ENCODE measurements at places on chromosomes 16 and 17.

DNA sequence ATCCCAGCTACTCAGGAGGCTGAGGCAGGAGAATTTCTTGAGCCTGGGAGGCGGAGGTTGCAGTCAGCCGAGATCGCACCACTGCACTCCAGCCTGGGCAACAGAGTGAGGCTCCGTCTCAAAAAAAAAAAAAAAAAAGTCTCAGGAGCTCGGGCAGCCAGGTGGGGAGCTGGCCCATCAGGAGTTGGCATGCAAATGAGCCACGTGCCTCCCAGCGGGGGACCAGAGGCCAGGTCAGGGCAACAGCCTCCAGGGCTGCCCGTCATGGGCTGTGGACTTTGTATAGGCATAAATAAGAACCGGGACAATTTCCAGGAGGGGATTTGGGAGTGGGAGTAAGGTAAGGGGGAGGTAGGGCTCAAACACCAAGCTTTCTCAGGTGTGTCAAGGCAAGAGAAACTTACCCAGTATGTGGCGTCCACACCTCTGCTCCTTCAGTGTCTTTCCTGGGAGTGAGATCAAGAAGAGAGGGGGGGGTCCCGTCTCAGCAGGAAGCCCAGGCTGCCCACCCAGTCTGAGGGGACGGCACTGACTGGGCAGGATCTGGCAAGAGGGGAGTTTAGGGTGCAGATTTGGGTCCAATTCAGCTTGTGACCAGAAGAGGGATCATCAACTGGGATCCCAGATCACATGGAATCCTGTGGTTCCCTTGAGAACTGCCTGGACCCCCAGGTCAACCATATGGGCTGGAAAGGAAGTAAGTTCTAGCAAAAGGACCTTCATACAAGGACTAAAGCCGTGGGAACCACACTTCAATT lies 22.3 kb upstream of the G6PC1 start:
- H3K27ac ChIP-seq = no peak overlapping the region
- H3K27me3 ChIP-seq = no peaks in the 10 kb centered on the region
- DNase-seq = no peak

DNA sequence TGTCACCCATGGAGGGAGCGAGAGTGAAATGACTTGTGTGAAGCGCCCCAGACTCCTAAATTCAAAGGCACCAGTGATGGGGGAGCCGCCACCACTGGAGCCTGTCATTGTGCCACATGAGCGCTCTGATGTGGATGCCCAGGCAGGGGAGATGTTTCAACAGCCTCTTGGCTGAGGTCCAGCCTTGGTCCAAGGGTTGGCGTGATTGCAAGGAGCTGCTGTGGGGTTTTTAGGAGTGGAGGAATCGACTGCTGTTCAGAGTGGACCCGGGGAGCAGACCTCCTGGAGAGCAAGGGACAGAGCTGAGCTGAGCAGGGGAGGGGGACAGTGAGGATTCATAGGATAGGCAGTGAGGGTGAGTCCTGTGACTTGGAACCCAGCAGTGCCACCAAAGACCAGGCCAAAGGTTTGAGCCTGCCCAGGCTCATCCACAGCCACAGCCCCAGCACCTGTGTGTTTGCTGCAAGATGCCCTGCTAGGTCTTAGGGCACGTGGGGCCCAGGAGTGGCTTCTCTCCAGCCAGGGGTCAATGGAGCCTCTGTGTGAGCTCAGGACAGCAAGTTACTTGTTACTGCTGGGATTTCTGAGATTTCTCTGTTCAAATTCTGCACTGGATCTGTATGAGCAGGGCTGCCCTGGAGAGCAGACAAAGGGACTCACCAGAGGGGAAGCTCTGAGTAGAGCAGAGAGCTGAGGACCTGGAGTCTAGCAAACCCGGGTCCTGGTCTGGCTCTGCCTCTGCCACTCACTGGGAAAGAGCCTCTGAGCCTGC lies 20.3 kb downstream of the RHBDL3 start:
- DNase-seq = no peak
- H3K4me1 ChIP-seq = no peaks in the 10 kb centered on the region
- no peaks in the 10 kb centered on the region for H3K27me3 ChIP-seq
- no peak overlapping the region for H3K27ac ChIP-seq
- H3K4me3 ChIP-seq = no peak overlapping the region

DNA sequence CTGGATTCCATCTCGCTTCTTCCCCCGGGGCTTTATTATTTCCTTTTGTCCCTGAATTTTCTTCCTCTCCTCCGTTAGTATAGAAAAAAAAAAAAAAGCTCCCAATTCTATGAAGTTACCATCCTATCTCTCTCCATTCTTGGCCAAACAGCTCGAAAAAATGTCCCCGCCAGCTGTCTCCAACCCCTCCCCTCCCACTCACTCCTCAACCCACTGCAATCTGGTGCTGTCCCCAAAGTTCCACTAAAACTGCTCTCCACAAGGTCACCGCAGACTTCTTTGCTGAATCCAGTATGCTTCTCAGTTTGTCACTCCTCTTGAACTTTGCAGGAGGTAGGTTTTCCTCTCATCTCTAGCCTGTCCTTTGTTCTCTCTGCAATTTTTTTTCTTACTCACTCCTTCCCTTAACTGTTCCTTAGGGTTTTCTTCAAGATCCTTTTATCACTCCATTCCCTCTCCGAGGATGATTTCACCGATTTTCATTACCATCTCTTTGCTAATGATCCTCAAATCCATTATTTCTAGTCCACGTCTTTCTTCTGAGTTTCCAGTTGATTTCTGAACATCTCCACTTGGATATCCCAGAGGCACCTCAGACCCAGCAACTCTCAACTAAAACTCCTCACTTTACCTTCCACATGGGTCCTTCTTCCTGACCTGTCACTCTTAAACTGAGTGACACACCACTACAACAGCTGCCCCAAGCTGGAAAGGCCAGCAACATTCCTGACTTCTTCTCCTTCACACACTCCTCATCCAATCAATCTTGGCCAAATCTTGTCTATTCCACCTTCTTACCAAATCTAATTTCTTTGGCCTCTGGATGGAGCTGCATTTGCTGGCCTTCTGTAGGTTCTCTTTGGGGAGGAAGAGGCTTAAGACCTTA lies 1.5 kb upstream of the SUMO2 start:
- peak overlapping the region; percentile 85 for H3K27ac ChIP-seq
- H3K27me3 ChIP-seq = no peaks in the 10 kb centered on the region
- no peak for DNase-seq
- H3K4me1 ChIP-seq = peaks cover 33% of the 10 kb centered on the region

- peaks cover 24% of the 10 kb centered on the region for H3K36me3 ChIP-seq
- no peaks in the 10 kb centered on the region for H3K4me1 ChIP-seq
- no peak for DNase-seq
Measured at GRCh38 chr16:67730326-67730725, 11.2 kb upstream of the GFOD2 start.

DNA sequence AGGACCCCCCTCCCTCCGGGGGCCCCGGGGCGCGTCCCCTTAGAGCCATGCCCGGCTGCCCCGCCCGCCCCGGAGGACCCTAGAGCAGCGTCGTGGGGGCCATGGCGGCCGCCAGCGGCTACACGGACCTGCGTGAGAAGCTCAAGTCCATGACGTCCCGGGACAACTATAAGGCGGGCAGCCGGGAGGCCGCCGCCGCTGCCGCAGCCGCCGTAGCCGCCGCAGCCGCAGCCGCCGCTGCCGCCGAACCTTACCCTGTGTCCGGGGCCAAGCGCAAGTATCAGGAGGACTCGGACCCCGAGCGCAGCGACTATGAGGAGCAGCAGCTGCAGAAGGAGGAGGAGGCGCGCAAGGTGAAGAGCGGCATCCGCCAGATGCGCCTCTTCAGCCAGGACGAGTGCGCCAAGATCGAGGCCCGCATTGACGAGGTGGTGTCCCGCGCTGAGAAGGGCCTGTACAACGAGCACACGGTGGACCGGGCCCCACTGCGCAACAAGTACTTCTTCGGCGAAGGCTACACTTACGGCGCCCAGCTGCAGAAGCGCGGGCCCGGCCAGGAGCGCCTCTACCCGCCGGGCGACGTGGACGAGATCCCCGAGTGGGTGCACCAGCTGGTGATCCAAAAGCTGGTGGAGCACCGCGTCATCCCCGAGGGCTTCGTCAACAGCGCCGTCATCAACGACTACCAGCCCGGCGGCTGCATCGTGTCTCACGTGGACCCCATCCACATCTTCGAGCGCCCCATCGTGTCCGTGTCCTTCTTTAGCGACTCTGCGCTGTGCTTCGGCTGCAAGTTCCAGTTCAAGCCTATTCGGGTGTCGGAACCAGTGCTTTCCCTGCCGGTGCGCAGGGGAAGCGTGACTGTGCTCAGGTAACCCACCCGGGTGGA lies 759 bp downstream of the ALKBH5 start:
- peaks cover 55% of the 10 kb centered on the region for H3K4me1 ChIP-seq
- peaks cover 7% of the 10 kb centered on the region for H3K36me3 ChIP-seq
- no peaks in the 10 kb centered on the region for H3K27me3 ChIP-seq

DNA sequence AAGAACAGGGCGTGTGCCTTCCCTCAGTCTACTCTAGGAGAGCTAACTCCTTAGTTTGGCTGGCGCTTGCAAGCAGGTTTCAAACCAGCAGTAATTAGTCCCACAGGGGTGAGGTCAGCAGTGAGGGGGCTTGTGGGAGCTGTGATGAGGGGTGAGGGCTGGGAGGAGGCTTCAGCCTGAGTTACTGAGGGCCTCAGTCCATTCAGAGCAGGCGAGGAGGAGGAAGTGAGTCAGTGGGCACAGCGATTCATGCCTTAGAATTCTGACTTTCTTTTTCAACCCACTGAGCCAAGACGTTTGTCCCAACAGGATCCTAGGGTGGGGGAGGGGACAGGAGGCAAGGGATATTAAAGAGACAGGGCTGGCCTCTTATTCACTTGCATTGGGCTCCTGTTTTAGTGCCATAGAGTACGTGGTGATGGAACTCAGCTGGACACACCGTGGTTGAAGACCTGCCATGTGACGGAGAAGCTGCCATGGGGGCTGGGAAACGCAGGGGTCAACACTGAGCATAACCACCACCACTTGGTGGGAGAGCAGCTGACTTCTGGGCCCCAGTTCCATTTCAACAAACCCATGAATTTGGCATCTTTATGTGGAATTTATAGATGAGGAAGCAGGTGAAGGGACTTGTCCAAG lies 8.3 kb upstream of the ITGA3 start:
- DNase-seq = no peak
- no peak overlapping the region for H3K4me3 ChIP-seq

DNA sequence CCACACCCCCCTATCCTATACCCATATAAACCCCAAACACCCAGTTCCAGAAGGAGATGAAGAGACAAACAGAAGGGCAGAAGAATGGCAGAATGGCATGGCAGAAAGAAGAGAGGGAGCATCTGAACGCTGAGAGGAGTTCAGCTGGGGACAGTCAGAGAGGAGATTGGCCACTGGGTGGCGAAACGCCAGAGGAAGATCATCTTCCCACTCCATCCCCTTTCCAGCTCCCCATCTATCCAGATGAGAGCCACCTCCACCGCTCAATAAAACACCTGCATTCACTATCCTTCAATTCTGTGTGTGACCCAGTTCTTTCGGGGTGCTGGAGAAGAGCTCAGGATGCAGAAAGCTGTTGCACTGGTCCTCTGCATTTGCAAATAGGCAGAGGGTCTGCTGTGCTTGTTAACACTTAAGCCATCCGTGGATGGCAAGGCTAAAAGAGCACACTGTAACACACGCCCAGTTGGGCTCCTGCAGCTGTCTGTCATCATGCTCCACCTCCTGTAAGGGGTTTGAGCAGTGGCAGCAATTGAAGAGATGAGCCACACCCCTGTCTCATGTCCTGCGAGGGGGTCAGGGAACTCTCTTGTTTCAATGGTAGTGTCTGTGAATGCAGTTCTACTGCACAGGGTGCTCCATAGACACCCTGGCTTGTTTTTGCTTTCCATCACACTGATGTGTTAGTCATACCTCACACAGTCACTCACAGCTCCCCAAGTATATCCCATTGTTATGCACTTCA lies 1034.8 kb upstream of the RBFOX1 start:
- no peaks in the 10 kb centered on the region for H3K36me3 ChIP-seq
- no peak for DNase-seq
- H3K27ac ChIP-seq = no peak overlapping the region
- H3K27me3 ChIP-seq = no peaks in the 10 kb centered on the region

- DNase-seq = no peak
- no peak overlapping the region for H3K27ac ChIP-seq
- H3K27me3 ChIP-seq = no peaks in the 10 kb centered on the region
- H3K4me3 ChIP-seq = no peak overlapping the region
Measured at GRCh38 chr17:65583921-65584603, 22.6 kb upstream of the AXIN2 start.

DNA sequence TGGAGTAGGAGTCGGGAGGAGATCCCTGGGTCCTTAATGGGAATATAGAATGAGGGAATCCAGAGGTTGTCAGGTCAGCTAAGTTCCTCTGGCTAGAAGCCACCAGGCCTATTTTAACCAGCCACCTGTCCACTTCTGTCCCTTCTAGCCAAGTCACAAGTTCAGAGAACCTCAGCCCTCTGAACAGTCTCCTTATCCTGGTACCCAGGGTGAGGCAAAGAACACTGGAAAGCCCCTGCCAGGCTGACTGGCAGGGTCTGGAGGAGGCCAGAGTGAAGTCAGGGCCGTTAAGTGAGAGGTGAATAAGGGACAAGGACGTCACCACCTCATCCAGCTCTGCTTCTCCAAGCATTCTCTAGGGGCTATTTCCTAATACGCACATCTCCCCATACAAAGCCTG lies 2.7 kb downstream of the CTDNEP1 start:
- DNase-seq = no peak
- peaks cover 25% of the 10 kb centered on the region for H3K36me3 ChIP-seq
- H3K4me3 ChIP-seq = no peak overlapping the region
- H3K4me1 ChIP-seq = peaks cover 33% of the 10 kb centered on the region

GRCh38 chr17:82058855-82059249 lies 6.8 kb downstream of the DUS1L start:
- peaks cover 5% of the 10 kb centered on the region for H3K4me1 ChIP-seq
- H3K36me3 ChIP-seq = no peaks in the 10 kb centered on the region
- no peak overlapping the region for H3K27ac ChIP-seq
- no peak overlapping the region for H3K4me3 ChIP-seq
- no peak for DNase-seq
- H3K27me3 ChIP-seq = no peaks in the 10 kb centered on the region

DNA sequence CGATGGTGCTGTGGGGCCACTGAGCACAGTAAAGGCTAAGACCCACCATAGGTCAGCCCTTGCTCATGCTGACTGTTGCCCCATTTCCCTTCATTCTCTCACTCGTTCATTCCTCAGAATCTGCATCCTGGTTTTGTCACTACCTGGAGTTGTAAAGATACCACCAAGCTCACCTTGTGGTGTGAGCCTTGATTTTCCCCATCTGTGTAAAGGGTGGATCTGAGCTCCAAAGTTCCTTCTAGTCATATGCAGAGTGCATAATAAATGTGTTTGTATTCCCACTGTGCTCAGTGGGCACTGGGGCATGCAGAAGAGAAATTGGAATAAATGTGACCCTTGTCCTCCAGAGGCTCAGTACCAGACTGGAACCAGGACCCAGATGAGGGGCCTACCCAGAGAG lies 35.2 kb upstream of the MEOX1 start:
- peaks cover 10% of the 10 kb centered on the region for H3K4me1 ChIP-seq
- H3K36me3 ChIP-seq = no peaks in the 10 kb centered on the region
- no peak overlapping the region for H3K4me3 ChIP-seq
- no peak for DNase-seq
- H3K27me3 ChIP-seq = no peaks in the 10 kb centered on the region

GRCh38 chr16:84341528-84342295 lies 26.6 kb upstream of the ATP2C2 start:
- no peak overlapping the region for H3K4me3 ChIP-seq
- H3K27me3 ChIP-seq = no peaks in the 10 kb centered on the region
- H3K4me1 ChIP-seq = no peaks in the 10 kb centered on the region
- DNase-seq = no peak
- no peaks in the 10 kb centered on the region for H3K36me3 ChIP-seq
- H3K27ac ChIP-seq = no peak overlapping the region

- no peak for DNase-seq
- no peak overlapping the region for H3K27ac ChIP-seq
- H3K4me1 ChIP-seq = no peaks in the 10 kb centered on the region
- no peaks in the 10 kb centered on the region for H3K36me3 ChIP-seq
- no peak overlapping the region for H3K4me3 ChIP-seq
Measured at GRCh38 chr16:82360024-82360783, 190.2 kb upstream of the MPHOSPH6 start.

Measured in CD8-positive, alpha-beta memory T cell (primary cell).